ENCODE measurements at places on chromosomes 13 and 19.
A peak's percentile ranks its signal among the peaks of the same experiment; 100 is the strongest.

DNA sequence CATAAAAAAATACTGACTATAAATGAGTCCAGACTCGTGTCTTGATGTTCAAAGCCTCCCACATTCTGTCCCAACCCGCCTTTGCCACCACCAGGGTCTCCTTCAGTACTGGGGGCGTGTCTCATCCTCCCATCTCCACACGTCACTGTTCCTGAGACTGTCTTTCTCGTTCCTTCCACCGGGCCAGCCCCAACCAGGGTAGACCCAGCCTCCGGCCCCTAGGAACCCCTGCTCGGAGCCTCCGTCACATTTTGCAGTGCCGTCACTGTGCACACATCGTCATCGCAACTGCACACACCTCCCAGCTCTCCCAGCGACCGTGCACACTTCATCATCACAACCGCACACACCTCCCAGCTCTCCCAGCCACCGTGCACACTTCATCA lies 73.4 kb downstream of the SPACA7 start:
- no peak for DNase-seq

- no peak for DNase-seq
These were observed 7.9 kb upstream of the CYP2A6 start for GRCh38 chr19:40858109-40858508.

- DNase-seq: no peak
These were observed 79.8 kb upstream of the FLT1 start for GRCh38 chr13:28574617-28575142.

GRCh38 chr13:40126306-40127085 lies 471.0 kb downstream of the COG6 start:
- no peak for DNase-seq

GRCh38 chr19:33390101-33390907 lies 16.8 kb downstream of the CEBPG start:
- DNase-seq: peak; percentile 70

DNA sequence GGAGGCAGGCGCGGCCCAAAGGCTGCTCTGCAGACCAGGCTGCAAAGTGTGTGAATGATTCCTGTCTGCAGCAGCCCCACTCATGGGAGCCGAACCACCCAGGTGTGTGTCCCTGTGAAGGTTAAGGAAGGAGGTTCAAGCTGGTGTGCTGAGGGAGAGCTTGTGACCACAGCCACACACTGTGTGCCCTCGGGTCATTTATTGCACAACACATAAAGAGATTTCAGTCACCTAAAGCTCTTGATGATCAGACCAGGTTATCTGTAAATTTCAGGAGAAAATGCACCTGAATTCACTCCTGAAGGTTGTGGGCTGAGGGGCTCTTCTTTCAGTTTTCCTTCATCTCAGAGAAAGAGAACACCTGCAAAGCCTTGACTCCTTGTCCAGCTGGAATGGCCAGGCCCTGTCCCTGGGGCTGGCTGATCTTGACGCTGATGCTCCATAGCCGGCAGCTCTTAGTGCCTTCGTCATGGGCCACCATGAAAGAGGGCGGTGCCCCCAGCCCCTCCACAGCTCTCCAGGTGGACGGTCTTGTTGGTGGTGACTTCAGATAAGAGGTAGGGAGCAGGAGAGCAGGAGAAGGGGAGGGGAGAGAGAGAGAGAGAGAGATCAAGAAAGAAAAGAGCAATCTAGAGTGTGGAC lies 110.8 kb upstream of the C1QTNF9B start:
- DNase-seq: no peak

- peak; percentile 84 for DNase-seq
These were observed 690 bp upstream of the B3GNT8 start for GRCh38 chr19:41427647-41428480.

DNA sequence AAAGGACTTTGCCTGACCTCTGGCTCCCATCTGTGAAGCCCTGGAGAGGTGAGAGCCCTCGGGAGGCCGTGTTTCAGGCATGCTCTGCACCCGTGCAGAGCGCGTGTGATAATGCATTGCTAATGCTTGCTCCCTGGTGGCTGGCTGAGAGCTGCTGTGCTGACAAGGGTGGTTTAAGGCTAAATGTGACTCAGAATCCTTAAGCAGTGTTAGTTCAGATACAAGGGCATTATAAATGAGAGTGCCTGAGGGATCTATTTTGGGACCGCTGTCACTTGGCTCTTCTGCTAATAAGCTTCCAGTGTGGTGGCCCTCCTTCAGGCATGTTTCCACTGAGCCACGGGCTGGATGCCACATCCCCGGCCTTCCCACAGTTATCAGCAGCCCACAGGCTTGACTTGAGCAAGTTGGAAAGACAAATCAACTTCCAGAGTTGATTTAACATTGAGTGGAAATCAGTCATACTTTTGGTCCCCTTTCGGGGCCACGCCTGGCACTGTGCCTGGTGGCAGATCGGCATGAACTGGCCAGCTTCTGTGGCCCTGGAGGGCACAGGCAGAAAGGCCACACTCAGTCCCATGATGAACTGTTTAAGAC lies 17.0 kb downstream of the ALOX5AP start:
- DNase-seq: no peak

- no peak for DNase-seq
These were observed 3.8 kb downstream of the PROSER1 start for GRCh38 chr13:39034085-39034484.

- DNase-seq: no peak
These were observed 32.3 kb upstream of the MYCBP2 start for GRCh38 chr13:77359171-77359570.

DNA sequence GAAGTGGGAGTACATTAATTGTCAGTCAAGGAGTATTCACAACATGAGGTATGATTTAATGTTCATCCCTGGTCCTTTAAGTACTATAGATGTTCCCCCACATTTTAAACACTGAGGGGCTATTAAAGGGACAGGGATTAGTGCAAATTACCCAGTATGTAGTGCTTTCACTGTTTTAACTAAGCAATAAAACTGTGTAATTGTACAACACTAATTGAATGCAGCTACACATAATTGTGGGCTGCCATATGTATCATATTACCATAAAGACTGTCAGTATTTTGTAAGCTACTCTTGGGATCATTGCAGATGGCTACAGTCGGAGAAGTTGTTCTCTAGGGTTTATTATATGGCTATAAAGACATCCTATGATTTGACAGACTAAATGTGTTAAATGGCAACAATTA lies 316.6 kb downstream of the DCLK1 start:
- DNase-seq: peak; percentile 57

DNA sequence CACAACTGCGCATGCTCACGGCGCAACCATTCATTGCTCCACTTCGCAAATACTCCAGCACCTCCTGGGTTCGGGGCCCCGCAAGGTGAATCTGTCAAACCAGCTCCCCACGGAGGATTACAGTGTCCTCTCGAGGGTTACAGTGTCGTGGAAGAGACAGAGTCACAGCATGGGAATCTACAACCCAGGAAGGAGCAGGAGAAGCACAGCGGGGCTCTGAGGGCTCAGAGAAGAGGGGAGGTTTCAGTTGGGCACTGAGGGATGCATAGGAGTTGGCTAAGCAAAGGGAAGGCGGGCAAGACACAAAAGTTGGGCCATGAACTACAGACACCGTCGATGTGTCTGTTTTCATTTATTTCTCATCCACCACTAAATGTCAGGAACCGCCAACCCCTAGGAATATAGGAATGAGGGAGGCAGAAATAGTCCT lies 1.0 kb upstream of the GTF2F1 start:
- DNase-seq: no peak

- no peak for DNase-seq
These were observed 17.5 kb downstream of the ATCAY start for GRCh38 chr19:3897936-3898335.

GRCh38 chr13:33997574-33997973 lies 179.6 kb downstream of the RFC3 start:
- no peak for DNase-seq

GRCh38 chr13:93290503-93290902 lies 63.9 kb downstream of the GPC6 start:
- no peak for DNase-seq

- no peak for DNase-seq
These were observed 20.3 kb downstream of the ALOX5AP start for GRCh38 chr13:30755678-30756077.

DNA sequence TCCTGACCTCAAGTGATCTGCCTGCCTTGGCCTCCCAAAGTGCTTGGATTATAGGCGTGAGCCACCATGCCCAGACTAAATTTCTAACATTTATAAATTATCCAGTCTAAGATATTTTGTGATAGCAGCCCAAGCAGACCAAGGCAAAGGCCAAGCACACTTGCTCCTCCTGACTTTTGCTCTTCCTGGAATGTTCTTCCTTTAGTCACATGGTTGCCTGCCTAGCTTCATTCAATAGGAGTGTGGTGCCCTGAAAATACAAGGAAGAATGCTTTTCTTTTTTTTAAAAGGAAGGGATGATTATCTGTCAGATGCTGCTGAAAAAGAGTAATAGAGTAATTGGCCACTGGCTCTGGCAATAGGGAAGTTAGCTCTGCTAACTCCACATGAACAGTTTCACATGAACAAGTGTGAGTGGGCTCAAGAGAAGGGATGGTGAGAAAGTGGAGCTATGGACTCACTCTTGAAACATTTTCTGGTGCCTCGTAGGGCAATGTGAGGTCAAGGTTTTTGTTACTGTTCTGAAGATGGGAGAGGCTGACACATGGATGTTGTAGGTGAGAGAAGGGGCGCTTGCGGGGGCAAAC lies 47.1 kb downstream of the USPL1 start:
- no peak for DNase-seq

GRCh38 chr19:50739914-50740426 lies 16.8 kb downstream of the CLEC11A start:
- no peak for DNase-seq

GRCh38 chr19:2962018-2962670 lies 15.2 kb upstream of the TLE6 start:
- peak; percentile 70 for DNase-seq
